Adrenal gland (tissue), 19 donors: ENCODE measurements at places on chromosomes 3 and 15. TPM values are rescaled to one million over a fixed set of nuclear protein-coding genes. Genes with fewer than 3 reads are reported as not detected.

DNA sequence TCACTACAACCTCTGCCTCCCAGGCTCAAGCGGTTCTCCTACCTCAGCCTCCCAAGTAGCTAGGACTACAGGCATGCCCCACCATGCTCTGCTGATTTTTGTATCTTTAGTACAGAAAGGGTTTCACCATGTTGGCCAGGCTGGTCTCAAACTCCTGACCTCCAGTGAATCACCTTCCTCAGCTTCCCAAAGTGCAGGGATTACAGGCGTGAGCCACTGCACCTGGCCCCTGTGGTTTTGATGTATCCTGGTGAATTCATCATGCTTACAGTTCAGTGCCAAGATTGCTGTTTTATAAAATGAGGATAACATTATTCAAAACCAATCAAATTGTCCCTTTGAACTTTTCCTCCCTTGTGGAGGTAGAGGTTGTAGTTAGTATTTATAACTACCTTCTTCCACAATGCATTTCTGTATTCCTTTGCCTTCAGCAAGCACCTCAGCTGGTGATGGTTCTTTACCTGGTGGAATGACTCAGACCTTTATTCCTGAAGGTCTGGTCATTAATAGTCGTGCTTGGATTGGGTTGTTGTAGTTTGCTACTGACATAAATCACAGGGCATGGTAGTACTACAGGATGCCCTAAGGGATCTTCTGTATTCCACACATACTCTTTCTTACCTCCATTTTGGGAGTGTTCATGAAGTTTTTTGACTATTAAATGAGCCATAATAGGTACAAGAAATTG, 76.9 kb downstream of the UBP1 start:
- DNase-seq, result no peak

GRCh38 chr15:65033659-65034269, 4.3 kb upstream of the MTFMT start:
- no peak for DNase-seq

DNA sequence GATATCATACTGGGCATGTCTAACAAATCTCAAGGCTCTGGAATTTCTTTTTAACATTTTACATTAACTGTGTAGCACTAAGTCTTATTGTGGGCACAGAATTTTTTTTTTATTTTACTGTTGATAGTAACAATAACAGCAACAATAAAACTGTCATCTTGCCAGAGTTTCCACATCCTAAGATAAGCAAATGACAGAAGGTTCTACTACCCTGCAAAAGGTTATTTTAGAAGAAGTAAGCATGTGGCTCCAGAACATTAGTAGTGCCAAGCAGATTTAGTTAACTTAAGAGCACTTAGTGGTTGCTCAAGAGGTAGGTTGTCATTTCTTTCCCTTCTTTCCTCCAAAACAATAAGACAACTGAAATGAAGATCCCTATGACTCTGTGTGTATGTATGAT, 743.0 kb upstream of the CBLB start:
- DNase-seq, result no peak

DNA sequence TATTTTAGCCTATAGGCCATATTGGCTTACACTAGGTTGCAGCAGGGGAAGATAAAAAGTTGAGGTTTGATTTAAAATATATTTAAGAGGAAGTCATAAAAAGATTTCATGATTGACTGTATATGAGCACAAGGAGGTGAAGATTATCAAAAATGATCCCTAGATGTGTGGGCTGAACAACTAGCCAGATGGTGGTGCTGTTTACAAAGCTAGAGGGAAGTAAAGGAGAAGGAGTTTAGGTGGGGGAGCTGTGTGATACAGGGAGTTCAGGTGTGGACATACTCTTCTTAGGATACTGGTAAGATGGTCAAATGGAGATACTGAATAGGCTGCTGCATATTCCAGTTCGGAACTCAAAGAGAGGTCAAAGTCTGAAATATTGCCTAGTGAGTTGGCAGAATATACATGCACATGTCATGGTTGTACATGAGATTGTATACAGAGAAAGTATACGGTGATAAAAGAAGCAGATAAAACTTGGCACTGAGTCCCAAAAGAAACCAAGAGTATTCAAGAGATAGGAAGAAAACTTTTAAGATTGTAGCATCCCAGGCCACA, 727.8 kb downstream of the NLGN1 start:
- DNase-seq, result no peak

GRCh38 chr3:50642382-50642781, 25.4 kb downstream of the MAPKAPK3 start:
- DNase-seq, result no peak

DNA sequence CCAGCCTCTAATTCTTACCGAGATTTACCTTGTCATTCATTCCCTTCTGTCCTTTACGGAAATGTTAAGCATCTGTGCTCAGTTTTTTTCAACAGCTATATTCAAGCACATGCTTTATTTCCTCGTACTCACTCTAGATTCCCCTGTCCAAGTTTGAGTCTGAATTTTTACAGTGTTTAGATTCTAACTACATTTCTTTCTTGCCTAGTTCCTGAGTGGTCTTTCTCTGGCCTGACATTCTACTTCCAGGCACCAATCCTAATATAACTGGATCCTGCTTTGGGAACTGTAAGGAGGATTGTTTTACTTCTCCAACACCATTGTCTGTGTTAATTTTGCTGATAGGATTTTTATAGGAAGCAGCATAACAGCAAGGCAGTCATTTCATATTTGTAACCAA, 222.4 kb downstream of the RBMS3 start:
- no peak for DNase-seq

The CHMP2B gene
- 11.7 TPM for polyA plus RNA-seq
